ENCODE measurements at places on chromosomes 3 and 15.

GRCh38 chr15:39461536-39462130 is 119.2 kb upstream of the THBS1 start:
- DNase-seq, result no peak

DNA sequence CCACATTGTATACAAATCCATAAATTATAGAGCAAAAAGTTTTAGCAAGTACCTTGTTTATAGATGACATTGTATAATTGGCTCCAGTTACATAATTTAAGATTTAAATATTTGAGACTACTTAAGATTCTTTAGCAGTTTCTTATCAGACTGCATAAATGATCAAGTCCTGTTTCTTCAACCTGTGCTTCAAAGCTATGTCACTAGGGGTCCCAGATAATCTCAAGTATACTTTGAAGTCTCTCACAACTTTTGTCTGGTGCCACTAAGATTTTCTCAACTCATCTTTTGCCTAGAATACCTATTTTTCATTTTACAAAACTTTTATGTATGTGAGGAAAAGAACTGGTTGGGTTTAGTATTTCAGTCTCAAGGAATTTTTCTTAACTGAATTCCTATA is 205.5 kb downstream of the STAG1 start:
- peak; percentile 50 for DNase-seq

DNA sequence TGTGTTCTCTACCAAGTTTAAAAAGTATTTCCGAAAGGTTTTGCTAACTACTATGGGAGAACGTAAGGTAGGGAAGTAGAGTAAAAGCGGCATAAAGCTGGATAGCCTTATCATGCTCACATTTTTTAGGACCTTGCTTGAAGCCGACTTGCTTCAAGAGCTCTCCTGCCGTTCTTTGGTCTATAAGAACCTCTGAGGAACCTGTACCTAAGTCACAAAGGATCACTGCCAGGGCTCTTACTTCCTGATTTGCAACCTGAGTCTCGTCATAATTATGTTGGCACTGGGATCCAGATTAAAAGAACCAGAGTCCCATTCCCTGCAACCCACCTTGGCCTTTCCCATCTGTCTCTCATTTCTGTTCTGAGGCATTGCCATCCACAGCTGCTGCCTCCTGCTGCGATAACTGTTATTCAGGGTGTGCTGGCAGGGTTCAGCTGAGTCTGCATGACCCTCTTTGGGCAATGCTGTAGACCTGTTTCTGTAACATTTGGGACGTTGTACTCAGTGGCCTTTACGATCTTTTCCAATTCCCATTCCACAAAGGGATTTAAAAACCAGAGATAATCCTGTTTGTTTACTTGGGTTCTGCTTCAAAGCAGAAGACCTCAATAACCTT is 131.0 kb upstream of the UMPS start:
- DNase-seq, result no peak

DNA sequence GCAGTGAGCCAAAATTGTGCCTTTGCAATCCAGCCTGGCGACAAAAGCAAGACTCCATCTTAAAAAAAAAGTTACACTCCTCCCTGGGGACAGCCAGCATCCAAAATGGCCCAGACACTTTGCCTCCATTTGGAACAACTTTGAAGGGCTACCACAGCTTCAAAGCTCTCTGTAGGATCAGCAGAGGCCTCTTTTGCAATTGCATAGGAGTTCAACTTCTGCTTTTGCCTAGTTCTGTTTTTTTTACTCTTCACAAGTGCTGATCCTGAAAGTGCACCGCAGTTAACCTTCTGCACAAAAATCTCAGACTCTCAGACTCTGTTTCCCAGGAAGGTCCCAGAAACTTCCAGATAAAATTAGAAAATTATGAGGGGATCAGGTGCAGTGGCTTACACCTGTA is 25.2 kb upstream of the SLC4A7 start:
- DNase-seq, result no peak

DNA sequence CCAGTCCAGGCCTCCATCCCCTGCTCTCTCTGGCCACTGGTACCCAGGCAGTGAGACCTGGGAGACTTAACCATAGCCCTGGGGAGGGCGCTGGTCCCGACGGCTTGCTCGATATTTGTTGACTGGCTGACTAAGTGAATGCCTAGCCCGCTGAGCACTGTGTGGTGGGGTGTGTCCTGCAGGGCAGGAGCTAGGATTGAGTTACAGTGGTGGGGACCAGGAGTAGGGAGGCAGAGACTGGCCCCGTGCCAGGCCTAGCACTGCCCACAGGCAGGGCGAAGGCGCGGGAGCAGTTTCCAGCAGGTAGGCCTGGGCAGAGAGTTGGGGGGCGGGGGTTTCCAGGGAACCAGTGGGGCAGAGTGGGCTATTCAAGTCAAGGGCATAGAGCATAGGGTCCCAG is at the start of gene VILL:
Gene VILL (plus strand): TSS at position 260 of the 400 bp plus-strand sequence. CDS start 2,887 bp downstream, outside the sequence.
- DNase-seq, result peak; percentile 9

GRCh38 chr3:133932009-133932408 is 36.3 kb upstream of the RAB6B start:
- DNase-seq, result no peak

DNA sequence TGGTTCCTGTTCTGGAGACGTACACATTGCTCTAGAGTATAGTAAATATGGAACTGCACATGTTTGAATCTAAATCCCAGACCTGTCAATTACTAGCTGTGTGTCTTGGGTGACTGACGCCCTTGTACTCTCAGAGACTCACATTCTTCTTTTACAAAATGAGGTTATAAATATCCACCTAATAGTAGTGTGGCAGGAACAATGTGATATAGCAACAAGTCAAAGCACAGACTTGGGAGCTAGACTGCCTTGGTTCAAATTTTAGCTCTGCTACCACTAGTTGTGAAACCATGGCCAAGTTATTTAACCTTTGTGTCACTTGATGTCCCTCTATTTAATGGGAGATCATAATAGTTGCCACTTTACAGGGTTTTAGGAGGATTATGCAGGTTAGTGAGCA is 245.6 kb downstream of the CPNE4 start:
- DNase-seq, result no peak
